Airway epithelial cell (primary cell): ENCODE measurements at places on chromosomes 16 and 17. TPM values are rescaled to one million over a fixed set of nuclear protein-coding genes. Genes with fewer than 3 reads are reported as not detected.

PRDM7 gene
- total RNA-seq: not detected in 2 replicates

MT1E gene
- 367 and 549 TPM in 2 replicates for total RNA-seq

SCNN1B gene
- total RNA-seq: 2.7 and 4.8 TPM in 2 replicates

PRSS36 gene
- 0.07 TPM in 1 of 2 replicates, not detected in the other for total RNA-seq

CACNG5 gene
- not detected in 2 replicates for total RNA-seq
